ENCODE measurements at places on chromosomes 7 and 10. TPM values are rescaled to one million over a fixed set of nuclear protein-coding genes. Genes with fewer than 3 reads are reported as not detected.

The SPACDR gene
- not detected for total RNA-seq

The GARIN1A gene
- 0.52 TPM for total RNA-seq

The GIMAP2 gene
- 9.4 TPM for total RNA-seq

The EIF4H gene
- total RNA-seq, result 188 TPM

The PLAU gene
- 21.4 TPM for total RNA-seq

The LIPF gene
- not detected for total RNA-seq

The MALRD1 gene
- 2.1 TPM for total RNA-seq

The ABCC2 gene
- 1.6 TPM for total RNA-seq

The BMPER gene
- 9.4 TPM for total RNA-seq

The PRPS1L1 gene
- not detected for total RNA-seq

The DNAJB9 gene
- total RNA-seq, result 16.2 TPM

The PRLHR gene
- total RNA-seq, result not detected

The PRRT4 gene
- total RNA-seq, result 6.8 TPM

The OPN4 gene
- not detected for total RNA-seq

The AGAP6 gene
- total RNA-seq, result 1.0 TPM

The CALD1 gene
- 89.8 TPM for total RNA-seq

The LIPN gene
- not detected for total RNA-seq

The C10orf62 gene
- total RNA-seq, result under 0.01 TPM

The LEP gene
- total RNA-seq, result under 0.01 TPM

The CNNM1 gene
- not detected for total RNA-seq

The ANKRD61 gene
- not detected for total RNA-seq

The RADIL gene
- total RNA-seq, result 1.0 TPM

The ZMIZ2 gene
- total RNA-seq, result 4.2 TPM

The SEMA3E gene
- total RNA-seq, result 1.0 TPM

The BHLHA15 gene
- total RNA-seq, result not detected

The ZNF518A gene
- total RNA-seq, result 24.0 TPM

The CAV2 gene
- 35.0 TPM for total RNA-seq

The ABLIM1 gene
- 34.4 TPM for total RNA-seq

The ETV1 gene
- total RNA-seq, result 6.3 TPM

The CDC14C gene
- not detected for total RNA-seq

The AGK gene
- total RNA-seq, result 18.8 TPM

The CUEDC2 gene
- 31.3 TPM for total RNA-seq

The PARD3 gene
- 88.7 TPM for total RNA-seq

The STEAP2 gene
- total RNA-seq, result 2.6 TPM

The FAM25G gene
- not detected for total RNA-seq

The IDE gene
- total RNA-seq, result 14.1 TPM
